Naive thymus-derived CD4-positive, alpha-beta T cell (primary cell): ENCODE measurements at places on chromosomes 2 and 18.

DNA sequence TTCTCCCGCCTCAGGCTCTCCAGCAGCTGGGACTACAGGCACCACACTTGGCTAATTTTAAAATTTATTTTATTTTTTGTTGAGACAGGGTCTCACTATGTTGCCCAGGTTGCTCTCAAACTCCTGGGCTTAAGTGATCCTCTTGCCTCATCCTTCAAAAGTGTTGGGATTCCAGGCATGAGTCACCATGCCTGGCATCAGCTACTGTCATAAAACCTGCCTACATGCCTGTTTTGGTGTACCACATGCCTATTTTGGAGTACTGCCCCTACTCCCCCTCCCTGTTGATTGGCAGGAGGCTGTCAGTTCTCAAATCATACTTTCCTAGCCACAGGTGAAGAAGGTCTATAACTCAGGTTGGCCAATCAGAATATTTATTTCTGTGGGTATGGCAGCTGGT, 64.0 kb downstream of the CHST9 start:
- no peak for DNase-seq

DNA sequence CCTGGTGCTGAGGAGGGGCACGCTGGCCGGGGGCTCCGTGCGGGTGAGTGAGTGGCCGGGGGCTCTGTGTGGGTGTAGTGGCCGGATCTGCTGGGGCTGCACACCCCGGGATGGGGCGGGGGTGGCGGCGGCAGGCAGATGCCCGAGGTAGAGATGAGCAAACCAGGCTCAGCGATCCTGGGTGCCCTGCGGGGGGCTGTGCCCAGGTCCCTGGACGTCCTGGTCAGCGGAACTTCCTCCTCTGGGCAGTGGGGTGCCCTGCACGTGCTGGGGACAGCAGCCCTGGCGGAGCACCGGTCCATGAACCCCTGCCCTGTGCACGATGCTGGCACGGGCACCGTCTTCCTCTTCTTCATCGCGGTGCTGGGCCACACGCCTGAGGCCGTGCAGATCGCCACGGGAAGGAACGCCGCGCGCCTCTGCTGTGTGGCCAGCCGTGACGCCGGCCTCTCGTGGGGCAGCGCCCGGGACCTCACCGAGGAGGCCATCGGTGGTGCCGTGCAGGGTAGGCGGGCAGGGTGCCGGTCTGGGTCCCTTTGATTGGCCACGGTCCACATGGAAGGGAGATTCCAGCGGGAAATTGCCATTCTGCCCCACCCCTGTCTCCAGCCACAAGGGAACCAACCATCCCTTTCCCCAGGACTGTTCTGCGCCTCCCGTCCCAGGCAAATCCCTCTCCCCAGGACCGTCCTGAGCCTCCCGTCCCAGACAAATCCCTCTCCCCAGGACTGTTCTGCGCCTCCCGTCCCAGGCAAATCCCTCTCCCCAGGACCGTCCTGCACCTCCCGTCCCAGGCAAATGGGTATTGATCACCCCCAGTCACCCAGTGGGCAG, 5.9 kb downstream of the NEU4 start:
- no peak for DNase-seq

DNA sequence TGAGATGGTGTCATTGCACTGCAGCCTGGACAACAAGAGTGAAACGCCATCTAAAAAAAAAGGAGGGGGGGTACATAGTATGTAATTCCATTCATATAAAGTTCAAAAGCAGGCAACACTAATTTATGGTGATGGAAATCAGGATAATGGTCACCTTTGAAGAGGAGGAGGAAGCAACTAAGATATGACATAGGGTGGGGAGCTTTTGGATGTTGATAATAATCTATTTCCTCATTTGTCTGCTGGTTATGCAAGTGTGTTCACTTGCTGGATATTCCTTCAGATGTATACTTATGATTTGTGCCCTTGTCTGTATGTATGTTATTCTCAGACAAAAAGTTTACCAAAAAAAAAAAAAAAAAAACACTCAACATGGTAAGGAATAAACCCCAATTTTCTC, 28.6 kb upstream of the ATIC start:
- no peak for DNase-seq

- DNase-seq = no peak
These were observed 53.4 kb downstream of the WIPF1 start for GRCh38 chr2:174544156-174544555.

- DNase-seq = no peak
These were observed 327.0 kb downstream of the RAD51AP2 start for GRCh38 chr2:17191223-17191622.

GRCh38 chr18:37533647-37534584, 31.7 kb downstream of the CELF4 start:
- DNase-seq = no peak

- no peak for DNase-seq
These were observed 64.1 kb upstream of the ACVR1C start for GRCh38 chr2:157692768-157693167.

DNA sequence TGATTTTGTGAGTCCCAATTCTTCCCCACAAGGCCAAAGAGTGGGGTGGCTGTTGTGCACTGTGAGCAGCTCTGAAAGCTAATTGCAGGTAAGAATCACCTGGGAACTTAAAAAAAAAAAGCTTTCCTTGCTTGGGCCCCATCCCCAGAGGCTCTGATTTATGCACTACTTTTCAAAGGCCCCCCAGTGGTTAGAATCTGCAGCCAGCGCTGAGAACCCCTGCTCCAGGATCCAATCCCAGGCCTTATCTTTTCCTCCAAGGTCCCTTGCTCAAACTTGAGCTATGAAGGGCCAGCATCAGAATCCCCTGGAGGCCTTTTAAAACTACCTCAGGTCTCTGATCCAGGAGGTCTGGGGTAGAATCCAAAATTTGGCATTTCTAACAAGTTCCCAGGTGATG, 156.8 kb downstream of the UXS1 start:
- no peak for DNase-seq

DNA sequence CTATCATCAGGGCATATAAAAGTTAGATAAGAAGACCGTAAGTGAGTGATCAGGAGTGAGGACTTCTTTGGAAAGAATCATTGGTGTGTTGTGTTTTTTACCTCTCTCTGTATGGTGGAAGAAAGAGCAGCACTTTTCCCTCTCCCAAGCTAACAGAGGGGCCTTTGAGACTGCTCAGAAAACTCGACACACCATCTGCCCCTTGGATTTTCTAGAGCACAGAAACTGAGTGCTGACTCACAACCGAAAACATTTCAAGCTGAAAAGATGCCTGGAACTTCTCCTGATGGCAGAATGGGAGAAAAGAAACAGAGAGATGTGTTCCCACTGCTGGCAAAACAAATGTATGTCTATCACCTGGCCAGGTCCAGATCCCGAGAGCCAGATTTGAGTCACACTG, 156.6 kb downstream of the DNAH7 start:
- no peak for DNase-seq

DNA sequence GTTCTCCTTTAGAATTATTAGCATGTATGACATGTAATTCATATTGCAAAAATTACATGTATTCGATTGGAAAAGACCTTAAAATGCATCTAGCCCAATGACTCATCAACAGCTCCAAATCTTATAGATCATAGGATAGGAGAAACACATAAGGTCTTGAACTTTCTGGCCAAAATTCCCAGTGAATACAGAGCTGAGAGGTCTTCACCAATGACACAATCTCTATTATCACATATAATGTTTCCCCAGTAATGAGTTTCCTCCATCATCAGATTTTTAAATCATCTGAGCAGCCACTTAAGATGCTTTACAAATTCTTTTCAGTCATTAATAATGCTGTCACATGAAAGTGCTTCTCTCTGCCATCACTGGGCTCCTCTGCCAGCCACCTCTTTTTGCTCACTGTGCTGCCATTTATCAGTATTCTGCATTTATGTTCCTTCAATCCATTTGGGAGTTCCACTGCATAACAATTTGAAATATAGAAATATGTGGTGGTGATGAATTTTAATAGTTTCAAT, 804.9 kb downstream of the SUCLG1 start:
- no peak for DNase-seq

- DNase-seq = no peak
These were observed 22.5 kb upstream of the UBE2F start for GRCh38 chr2:237944302-237944701.

DNA sequence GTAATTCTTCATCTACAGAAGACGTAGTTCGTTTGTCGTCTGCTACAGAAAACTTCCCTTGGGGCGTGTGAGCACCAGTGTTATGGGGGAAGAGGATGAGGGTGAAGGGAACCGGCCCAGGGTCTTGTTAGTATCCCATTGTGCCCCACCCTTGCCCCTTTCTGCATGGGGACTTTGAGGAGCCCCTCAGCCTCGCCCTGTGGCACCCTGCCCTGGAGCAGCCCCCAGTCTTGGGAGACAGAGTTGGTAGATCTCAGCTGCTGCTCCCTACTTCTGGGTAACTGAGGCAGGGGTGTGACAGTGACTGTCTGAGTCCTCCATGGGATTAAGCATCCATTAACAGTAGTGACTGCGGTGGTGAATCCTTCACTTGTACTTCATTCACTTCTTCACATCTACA, 50.1 kb downstream of the RNF144A start:
- DNase-seq = no peak

- no peak for DNase-seq
These were observed 1038.3 kb upstream of the ACVR2A start for GRCh38 chr2:146806364-146807005.

DNA sequence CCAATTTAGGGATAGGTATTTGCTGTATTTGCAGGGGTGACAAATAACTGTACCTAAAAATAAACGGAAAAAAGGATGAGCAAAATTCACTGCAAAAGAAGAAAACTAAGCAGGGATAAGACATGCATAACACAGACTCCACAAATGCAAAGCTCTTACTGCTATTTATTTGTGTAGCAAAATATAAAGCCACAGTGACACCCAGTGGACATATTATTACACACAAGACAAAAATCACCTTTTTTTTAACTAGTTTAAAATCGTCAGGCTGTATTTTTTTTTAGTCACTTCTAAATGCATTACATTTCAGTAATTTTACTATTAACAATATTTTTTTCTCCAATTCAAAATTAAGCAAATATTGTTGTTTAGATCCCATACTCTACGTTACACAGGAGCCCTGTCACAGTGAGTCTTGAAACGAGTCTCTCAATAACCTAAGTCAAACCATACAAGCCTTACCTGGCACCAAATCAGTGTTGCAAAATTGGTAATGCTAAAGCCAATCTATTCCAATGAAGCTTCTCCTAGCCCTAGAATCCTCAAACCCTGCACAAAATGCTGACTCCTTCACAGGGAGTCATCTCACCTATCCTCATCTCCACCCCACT, 23.7 kb downstream of the METTL4 start:
- peak; percentile 50 for DNase-seq

DNA sequence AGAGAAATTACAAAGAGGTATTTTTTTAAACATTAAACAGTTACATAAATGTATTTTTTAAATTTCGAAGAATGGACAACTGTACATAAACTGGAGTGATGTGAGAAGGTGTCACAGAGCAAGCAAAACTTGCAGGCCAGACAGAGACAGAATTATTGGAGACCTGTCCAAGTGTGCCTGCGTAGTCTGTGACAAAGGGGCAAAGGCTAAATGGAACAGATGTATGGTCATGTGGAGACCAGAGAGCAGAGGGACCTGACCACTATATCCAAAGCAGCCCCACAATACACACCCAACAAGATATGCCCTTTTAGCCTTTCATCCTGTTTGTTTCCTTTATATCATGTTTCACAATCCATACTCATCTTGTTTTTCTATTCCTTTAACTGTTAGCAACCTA, 225.3 kb upstream of the VWC2L start:
- no peak for DNase-seq

- no peak for DNase-seq
These were observed 38.4 kb downstream of the LBH start for GRCh38 chr2:30269771-30270145.
